ENCODE measurements at places on chromosomes 7 and 10.

DNA sequence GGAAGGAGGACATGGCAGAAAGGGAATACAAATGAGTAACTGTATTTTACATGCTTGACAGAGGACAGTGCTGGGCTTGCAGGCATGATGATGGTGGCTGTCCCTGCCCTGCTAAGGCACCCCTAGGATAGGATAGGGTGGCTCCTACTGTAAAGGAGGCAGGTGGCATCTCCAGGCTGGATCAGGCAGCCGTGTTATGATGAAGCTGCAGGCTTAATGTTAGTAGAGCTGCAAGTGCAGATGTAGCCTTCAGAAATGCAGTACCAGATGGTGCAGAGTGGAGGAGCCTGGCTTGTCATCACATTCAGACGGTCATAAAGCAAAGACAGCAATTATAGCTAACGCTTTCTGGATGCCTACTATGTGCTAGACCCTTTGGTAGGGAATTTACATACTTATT, 287.9 kb upstream of the PODXL start:
- no peak for DNase-seq

DNA sequence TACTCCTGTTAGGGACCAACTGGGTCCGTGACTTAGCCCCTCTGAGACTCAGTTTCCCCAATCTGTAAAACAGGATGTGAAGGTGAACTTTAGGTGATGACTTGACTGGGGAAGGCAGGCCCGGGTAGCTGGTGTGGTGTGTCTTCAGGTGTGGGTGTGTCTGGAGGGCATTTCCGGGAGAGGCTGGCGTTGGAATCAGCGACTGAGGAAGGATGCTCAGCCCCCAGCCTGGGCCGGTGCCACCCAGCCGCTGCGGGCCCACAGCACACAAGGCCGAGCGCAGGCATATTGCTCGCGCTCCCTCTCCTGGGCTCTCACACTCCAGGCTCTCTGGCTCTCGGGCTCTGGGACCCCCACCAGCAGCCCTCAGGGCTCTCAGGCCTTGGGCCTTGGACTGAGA, 31.7 kb upstream of the CNPY1 start:
- DNase-seq: no peak

DNA sequence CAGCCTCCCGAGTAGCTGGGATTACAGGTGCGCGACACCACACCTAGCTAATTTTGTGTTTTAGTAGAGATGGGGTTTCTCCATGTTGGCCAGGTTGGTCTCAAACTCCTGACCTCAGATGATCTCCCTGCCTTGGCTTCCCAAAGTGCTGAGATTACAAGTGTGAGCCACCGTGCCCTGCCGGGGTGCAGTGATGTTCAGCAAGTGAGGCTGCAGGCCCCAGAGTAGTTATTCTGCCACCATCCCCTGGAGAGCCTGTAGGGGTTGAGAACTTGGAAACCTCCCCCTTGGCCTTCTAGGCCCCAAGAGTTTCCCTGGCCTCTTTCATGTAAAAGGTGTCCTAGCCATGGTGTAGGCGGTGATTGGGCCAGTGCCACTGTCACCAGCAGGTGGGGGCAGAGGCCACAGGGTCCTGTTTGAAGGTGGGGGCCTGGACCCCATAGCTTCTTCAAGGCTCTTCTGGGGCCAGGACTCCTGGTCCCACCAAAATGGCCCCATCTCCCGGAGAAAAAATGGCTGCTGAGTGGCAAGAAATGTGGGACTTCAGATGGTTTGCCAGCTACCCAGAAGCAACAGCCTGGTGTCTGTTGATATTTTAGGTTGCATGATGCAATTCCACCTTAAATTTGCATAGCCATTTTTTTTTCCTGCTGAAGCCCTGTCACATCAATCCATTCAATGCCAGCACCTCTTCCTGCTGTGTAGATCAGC, 25.5 kb upstream of the INMT start:
- no peak for DNase-seq

DNA sequence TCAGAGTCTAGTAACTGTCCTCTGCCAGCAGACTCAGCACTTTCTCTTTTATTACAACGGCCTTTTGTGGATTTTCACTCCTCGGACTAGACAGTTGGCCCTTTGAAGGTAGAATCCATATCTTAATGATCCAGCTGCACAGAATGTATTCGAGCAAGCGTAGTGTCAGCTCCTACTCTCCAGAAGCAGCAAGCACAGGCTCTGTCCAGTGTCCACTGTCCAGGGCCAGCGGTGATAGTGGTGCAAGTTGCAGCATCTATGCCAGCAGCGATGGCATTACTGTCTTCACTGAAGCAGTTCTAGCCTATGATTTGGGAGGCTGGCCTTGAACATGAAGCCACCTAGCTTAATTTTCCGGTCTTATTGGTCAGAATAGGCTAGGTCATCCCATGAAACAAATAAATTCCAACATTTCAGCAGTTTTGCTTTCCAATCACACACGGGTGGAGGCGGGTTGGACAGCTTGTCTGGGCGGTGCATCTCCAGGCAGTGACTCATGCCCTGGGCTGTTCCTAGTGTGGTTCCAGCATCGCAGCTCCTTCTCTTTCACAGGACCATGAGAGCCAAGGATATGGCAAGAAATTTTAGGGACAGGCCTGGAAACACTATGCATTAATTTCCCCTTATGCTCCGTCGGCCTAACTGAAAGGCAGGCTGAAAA, 108.6 kb upstream of the KCNMA1 start:
- peak; percentile 84 for DNase-seq

DNA sequence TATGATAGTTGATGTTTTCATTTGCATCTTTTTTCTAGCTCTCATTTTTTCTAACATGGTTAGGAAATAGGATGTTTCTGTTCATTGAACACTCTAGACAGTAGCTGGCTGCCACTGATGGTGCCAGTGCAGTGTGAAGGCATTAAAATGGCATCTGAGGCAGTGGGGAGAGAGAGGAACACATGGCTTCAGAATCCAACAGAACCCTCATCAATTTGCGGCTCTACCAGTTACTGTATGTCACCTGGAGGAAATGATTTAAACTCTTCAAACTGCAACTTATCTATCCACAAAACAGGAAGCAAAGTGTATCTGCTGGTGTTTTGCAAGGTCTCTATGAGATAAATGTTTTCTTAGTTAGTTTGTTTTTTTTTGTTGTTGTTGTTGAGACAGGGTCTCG, 305.2 kb upstream of the PRKCQ start:
- DNase-seq: no peak

DNA sequence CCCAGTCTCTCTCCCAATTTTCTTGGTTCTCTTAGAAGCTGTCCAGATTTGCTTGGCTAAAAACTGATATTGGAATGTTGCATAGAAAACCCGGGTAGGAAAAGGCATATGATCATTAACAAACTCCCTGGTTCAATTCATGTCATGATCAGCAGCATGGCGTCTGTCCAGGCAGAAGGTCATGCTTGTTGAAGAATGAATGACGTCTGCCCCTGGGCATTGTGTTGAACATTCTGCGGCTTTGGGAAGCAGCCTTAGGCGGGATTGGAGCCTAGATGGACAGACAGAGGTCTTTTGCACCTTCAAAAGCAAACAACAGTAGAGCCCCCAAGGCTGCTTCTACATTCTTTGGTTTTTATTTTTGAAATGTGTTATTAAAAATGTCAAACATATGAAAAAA, 7.7 kb upstream of the MINDY3 start:
- no peak for DNase-seq
